ENCODE measurements at places on chromosomes 5 and 9.
A peak's percentile ranks its signal among the peaks of the same experiment; 100 is the strongest.

GRCh38 chr5:171441246-171441791, 21.9 kb downstream of the FGF18 start:
- no peak for DNase-seq

DNA sequence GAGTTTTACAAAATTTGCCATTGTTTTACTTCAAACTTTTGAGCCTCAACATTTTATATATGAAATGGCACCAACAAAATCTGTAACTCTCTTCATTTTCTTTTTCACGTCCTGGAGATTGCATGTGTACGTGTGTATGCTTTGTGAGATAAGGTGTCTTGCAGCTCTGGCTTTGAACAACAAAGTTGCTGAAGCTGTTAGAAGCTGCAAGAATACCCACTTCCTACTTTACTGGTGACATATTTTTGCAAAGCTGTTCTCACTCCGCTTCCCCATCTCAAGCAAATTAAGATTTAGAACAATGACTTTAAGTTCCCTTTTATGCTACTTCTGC, 41.8 kb downstream of the FYB1 start:
- no peak for DNase-seq

- DNase-seq: no peak
Observed at GRCh38 chr5:40227366-40227765, 452.3 kb upstream of the PTGER4 start.

DNA sequence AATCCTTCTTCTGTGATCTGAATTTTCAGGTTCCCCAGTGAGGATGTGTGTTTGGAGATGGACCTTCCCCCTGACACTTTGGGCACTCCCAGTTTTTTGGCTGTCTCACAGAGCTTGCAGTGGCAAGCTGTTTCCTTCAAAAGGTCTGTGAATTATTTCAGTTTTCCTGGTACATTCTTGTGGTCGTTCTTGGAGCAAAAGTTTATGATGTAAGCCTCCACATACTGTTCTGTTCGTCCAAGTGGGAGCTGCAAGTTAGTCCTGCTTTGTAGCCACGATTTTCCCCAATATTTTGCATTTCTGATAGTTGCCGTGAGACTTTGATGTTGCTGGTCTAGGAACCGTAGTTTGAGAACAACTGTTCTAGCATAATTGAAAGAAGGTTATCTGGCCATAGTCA, 88.3 kb downstream of the MTAP start:
- DNase-seq: no peak

DNA sequence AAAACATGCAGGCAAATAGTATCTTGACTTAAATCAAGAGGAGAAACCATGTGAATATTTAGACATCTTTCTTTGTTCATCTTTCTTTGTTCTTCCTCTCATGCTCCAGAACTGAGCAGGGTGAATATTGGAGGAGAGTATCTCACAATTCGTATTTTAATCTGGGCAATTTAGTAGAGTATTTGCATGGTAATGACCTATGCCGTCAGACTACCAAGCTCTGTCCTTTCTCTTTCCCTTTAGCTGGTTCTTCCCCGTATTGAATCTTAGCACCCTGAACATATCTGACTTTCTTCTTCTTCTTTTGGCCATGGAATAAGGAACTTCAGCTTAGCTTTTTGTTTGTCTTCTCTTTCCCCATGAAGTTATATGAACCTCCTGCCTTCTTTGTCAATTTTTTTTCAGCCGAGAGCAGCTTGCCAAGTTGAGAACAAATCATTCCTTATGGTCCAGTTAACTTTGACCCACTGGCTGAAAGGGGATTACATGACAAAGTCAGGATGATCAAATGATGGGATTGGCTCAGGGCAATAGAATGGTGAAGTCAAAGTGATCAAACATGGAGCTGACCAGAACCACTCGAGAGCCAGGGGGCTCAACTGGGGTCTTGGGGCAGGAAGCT, 95.8 kb downstream of the DAPK1 start:
- DNase-seq: no peak

DNA sequence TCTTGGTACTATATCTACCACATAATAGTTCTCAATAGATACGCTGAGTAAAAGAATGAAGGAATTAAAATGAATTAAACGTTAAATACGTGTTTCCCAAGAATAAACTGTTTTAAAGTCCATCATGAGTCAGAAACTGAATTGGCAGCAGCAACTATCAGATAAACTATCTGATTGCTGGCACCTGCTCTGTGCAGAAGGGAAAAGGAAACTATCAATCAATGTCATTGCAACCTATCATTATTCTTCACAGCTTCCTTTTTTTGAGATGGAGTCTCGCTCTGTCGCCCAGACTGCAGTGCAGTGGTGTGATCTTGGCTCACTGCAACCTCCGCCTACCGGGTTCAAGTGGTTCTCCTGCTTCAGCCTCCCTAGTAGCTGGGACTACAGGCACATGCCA, 8.8 kb upstream of the WDR36 start:
- DNase-seq: no peak

GRCh38 chr5:3845230-3845629, 249.6 kb downstream of the IRX1 start:
- DNase-seq: no peak

DNA sequence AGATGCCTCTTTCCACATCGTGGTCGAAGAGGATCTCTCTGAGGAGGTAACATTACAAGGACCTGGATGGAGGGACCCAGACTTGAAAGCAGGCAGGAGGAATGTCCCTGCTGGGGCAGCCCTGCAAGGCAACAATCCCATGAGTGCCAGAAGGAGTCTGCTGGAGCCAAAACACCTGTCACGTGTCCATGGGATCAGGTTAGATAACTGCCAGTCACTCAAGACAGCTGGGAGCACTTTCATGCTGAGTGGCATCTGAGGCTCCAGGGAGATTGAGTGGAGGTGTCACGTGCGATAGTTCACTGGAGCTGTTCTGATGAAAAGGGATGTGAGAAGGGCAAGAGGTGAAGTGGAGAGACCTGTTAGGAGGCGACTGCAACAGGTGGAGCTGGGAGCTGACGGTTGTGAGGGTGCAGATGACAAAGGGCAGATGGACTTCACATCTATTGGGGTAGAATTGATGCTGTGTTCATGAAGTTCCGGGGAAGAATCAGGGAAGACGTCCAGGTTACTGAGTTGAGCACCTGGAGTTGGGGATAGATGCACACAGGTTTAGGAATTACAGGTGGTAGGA, 68.4 kb downstream of the ICE1 start:
- no peak for DNase-seq

DNA sequence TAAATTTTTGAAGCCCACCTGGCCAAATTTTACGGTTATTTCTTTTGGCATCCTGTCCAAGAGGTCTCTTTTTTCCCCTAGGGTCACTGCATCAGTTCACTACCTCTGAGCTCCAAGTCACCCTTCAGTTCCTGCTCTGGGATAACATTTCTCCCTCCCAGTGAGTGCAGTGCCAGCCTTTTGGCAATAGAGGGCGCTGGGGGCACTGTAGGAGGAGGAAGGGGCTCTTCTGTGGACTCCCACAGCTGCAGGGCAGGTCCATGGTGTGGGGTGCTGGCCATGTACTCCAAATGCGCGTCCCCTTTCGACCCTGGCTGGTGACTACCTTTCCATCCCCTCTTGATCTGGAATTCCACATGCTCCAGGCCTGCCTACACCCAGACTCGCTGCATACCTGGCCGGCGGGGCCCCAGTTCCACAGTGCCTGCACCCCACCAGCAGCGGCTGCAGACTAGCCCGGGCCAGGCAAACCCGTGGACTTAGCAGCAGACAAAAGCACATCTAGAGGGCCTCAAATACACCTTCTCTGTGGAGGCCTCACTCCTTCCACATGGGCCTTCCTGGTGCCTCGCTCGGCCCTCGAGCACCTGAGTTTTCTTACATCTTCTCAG, 20.3 kb upstream of the NINJ1 start:
- DNase-seq: peak; percentile 86

- no peak for DNase-seq
Observed at GRCh38 chr5:149392718-149393117, 13.6 kb upstream of the IL17B start.

DNA sequence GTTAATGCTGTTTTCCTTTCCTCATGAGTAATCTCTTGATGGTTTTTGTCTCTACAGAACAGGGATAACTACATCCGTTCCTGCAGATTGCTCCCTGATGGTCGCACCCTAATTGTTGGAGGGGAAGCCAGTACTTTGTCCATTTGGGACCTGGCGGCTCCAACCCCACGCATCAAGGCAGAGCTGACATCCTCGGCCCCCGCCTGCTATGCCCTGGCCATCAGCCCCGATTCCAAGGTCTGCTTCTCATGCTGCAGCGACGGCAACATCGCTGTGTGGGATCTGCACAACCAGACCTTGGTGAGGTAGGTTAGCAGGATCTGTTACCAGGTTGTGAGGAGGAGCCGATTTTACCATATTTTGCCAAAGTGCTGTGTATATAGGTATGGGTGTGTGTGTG, 148.2 kb downstream of the TLE4 start:
- no peak for DNase-seq

DNA sequence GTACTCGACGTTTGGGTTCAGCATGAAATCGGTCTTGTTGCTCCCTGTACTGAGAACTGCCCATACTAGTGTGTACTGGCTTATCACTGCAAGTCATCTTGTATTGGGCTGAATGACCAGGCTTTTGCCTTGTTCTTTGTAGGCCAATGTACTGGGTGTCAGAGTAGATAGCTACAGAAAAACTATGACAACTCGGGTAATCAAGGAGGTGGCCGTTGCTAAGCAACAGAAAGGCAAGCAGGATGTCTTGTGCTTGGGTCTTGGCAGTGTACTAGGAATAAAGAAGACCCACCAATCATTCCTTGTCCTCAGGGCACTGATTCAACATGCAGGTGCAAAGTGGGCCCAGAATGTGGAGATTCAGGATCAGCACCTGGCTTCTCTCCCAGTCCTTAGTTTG, 11.9 kb upstream of the SHISAL2B start:
- no peak for DNase-seq

- DNase-seq: no peak
Observed at GRCh38 chr9:23662320-23662719, 163.7 kb downstream of the ELAVL2 start.

GRCh38 chr9:5466766-5467165, 16.4 kb downstream of the CD274 start:
- DNase-seq: no peak

GRCh38 chr5:156259618-156260017, 67.3 kb upstream of the SGCD start:
- DNase-seq: peak; percentile 3

- DNase-seq: no peak
Observed at GRCh38 chr5:62795926-62796325, 217.3 kb downstream of the LRRC70 start.

DNA sequence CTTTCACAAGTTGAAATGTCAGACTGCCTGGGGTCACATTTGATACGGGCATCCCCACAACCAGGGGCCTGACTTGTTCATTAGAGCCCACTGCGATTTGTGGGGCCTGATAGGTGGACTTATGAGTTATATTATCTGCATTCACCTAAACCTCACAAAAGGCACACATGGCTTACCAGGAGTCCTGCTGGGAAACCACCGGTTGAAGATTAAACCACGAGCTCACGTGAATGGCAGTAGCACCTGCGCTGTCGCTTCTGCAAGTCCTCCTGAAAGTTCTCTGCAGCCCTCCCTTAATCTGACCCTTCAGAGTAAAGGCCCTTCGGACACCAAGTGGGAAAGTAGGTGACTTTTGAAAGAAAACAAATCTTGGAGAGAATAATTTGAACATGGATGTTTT, 68.9 kb downstream of the PPIC start:
- no peak for DNase-seq

DNA sequence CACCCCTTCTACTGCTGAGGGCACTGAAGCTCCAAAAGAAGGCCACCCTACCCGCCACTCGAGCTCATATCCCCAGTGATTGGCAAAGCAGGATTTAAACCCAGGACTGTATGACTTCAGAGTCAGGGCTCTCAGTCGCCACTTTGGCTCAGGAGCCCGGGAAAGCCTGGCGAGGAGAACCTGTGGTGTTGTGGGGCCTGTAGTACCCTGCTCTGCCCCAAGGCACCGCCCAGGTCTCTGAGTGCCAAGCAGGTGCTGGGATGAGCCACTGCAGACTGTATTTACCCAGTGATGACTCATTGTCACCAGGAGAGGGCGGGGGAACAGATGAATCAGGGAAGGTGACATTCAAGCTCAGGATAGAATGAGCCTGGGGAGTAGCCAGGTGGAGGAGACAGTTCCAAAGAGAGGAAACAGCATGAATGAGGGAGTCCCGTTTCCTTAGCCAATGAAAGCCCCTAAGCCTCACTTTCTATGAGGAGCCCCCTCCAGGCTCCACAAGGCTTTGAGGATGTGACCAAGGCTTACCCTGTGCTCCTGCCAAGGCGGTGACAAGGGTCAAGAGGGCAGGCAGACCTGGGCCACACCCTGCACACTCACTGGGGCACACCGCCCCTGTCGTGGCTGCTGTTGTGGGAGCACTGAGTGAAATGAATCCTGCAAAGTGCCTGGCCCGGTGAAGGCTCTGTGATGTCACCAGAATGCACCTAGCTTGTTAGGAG, 17.8 kb upstream of the DPM2 start:
- DNase-seq: peak; percentile 96

- DNase-seq: no peak
Observed at GRCh38 chr9:133115604-133116345, 5.3 kb downstream of the RALGDS start.

DNA sequence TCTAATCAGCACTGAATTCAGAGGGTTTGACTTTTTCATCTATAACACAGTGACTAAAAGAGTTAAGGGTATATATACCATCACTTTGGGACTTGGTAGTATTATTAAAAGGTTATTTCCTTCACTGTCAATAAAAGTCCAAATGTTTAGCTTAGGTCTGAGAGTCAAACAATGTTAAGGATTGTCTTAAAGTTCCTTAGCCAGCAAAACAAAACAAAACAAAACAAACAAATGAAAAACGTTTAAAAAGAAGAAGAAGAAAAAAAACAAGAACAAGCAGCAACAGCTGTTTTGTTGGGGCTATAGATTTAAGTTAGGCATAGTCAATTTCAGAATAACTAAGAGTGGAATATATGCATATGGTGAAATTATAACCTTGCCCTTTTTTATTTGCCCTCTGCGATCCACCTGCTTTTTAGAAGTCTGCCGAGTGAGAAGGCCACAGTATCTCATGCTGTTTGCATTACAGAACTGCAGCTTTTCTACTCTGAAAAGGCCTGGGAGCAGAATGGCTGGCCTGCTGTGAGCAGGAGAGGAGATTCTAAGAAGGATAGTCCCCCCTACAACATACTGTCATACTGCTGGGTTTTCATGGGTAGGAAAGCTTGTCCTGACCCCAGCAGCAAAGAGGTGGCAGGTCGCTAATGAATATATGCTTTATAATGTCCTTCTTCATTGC, 141.7 kb downstream of the NTRK2 start:
- peak; percentile 38 for DNase-seq

DNA sequence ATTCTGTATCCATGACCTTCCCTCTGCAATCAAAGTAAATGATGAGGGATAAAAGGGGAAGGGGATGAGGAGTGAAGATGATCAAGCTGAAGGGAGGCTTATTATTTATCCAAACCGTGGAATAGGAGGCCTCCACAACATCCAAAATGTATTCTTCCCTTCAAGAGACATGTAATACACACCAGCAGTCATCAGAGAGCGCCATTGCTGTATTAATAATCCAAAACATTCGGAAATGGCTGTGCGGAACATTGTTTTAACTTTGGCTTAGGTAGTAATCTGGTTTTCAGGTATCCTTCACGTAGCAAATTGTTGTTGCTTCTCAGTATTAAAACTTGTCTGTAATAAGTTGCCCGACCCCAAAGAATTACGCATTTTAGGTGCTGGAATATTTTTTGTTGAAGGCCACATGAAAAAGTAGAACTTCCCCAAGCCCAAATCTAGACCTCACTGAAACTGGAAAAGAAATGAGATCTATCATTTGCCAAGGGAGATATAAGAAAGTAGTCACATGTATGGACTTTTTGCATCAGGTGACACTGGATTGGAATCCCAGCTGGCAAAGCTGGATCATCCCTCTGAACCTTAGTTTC, 2.6 kb upstream of the BOD1 start:
- peak; percentile 79 for DNase-seq

- no peak for DNase-seq
Observed at GRCh38 chr5:163658702-163659567, 153.5 kb downstream of the MAT2B start.
